Stimulated activated naive CD4-positive, alpha-beta T cell treated with Interleukin-2 at 50 U/mL for 16 hours (primary cell): ENCODE measurements at places on chromosomes 3 and 15.

DNA sequence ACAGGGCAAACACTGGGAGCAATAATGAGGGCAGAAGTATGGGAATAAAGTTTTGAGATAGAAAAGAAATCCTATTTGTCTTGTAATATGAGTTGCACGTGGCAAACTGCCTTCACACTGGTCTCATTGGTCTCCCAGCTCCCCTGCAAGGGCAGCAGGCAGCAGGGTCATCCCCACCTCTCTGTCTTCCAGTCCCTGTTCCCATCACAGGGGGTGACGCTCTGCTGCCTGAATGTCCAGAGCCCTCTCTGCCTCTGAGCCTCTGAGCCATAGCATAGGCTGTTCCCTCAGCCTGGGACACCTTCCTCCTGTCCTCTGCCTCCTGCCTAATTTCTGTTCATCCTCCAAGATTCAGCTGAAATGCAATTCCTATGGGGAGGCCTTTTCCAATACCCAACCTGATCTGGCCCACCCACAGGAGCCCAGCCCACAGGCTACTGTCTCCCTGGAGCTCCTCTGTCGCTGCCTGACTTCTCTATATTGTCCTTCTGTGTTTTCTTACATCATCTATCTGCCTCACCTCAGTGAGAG, 12.1 kb upstream of the SKOR1 start:
- DNase-seq, result no peak

DNA sequence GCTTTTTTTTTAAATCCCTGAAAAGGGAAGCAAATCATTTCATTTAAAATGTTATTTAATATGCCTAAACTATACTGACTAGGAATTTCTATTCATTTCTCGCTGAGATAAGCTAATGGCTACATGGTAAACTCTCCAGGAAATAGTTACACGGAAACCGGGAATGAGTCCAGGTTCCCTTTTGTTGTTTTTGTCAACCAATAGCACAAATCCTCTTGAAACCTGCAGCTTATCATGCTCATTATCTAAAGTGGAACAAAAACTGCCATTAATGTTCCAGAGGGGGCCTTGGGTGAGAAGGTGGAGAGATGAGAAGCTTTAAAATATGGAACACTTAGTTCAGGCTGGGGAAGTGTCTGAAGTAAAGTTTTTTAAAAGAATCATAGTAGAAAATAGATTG, 113.5 kb upstream of the ALCAM start:
- DNase-seq, result no peak

GRCh38 chr3:99218468-99218867, 317.0 kb upstream of the DCBLD2 start:
- no peak for DNase-seq

DNA sequence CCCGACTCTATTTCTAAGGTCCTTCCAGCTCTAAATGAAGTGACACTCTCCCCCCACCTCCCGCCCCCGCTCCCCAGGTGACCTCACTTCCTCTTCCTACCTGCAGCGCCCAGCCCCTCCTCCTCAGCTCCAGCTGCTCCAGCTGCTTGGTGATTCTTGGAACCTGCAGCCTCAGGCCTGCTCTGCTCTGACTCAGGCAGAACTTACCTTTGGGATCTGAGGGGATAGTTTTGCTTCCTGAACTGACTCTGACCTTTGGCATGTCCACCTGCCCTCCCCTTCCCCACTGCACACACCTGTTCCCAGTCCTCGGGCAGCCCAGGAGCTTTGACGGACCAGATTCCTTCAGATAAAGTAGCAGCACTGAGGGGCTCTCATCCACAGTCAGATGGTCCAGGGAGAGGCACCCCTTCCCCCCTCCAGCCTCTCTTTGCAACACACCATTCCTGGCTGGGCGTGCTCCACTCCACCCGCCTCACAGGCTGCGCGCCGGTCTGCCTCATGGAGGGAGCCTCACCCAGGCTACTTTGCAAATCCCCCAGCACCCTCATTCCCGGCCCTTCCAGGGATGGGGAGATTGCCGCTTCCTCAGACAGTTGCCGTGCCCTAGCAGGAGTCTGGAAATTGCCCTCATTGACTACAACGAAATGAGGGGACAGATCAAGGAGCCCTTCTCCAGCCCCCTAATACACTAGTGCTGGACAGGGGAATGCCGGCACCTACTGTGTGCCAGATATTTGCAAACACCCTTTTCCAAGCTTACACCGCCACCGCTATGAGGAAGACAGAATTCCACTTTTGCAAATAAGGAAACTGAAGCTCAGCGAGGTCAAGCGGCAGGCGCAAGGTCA, 692 bp upstream of the C15orf39 start:
- DNase-seq, result peak; percentile 30

DNA sequence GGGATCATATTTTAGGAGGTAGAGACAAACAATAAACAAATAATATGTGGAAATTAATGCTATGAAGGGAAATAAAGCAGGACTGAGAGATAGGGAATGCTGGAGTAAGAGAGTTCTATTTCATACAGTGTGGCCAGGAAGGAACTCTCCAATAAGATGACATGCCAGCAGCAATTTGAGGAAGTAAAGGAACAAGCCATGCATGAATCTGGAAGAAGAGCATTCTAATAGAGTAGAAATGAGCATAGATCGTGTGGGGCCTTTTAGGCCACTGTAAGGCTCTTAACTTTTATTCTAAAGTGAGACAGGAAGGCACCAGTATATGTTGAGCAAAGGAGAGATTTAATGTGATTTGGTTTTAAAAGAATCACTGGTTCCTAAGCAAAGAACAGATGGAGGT, 126.3 kb downstream of the DMXL2 start:
- no peak for DNase-seq

DNA sequence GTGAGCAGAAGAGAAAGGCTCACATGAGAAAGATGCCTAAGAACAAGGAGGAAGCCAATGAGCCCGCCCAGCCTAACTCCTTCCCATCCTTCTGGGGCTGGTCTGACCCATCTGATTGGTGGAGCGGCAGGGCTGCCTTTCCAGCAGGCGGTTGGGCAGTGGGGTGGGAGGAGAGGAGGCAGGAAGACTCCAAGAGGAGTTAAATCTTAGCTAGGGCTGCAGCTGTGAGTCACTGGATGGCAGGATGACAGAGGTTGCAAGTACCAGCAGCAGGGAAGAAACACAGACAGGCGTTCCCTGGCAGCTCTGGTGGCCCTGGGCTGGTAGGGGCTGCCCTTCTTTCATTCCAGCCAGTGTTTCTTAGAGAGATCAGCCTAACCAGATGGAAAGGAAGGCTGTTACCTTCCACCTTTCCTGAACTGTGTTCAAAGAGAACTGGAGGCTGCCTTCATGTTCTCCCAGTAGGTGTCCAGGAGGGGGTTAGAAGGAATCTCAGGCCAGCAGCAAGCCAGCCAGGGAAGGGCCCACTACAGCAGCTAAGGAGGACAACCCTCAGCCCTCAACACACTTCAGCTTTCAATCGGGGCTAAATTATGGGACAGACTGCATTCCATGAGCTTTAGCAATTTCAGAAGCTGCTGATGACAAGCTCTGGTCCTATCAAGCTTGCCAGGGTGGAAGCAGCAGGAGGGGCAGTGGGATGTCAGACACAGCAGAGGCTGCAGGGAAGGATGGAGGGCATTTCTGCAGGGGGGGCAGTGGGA, 50.3 kb downstream of the CHSY1 start:
- no peak for DNase-seq

DNA sequence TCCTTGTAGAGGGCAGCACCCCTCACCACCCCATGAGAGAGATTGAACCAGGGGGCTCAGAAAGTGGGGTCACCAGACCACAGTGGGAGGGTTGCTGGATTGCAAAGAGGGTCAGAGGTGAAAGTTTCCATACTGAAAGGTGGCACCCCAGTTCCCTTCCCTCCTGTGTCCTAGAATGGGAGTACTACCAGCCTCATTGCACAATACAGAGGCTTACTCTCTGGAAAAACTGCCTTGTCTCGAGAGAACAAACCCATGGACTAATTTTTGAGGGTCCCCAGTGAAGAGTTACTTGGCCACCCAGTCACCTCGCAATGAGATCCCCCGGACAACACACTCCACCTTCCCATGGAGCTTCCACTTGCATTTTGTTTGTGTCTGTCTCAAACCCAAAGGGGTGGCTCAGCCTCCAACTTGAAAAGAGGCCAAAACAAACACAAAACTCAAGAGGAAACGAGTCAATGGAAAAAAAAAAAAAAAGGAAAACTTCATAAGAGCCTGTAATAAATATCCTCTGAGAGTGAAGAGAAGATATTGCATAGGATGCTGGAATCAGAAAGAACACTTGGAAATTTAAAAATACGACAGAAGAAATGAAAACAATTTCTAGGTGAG, 18.6 kb downstream of the MESP2 start:
- DNase-seq, result no peak

DNA sequence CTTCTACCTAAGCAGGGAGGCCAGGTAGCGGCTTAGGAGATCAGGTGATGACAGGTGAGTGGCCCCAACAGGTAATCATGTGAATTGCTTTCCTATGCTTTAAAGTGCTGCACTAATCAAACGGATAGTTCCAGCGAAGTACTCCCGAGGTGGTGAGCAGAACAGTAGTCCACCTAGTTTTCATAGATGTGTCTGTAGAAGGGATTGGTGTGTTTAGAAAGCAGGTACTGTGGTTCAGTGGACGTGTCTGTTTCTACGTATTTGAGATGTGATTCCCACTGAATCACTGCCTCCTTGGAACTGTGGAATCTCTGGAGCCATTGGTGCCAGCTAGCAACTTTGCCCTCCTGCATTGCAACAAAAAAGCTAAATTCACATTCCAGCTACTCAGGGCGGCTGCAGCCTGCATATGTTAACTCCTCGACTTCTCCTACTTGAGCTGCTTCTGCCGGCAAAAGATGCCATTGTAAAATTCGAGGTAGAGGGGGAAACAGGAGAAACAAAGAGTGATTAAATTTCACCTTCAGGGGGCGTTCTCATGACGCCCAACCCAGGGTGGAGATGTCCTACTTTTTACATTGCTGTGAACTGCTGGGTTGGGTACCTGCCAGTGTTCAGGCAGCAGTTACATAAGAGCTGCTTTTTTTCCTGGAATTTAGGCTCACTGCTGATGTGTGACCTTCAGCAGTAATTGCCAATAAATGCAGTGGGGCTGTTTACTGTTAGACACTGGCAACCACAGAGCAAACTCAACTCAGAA, 227.3 kb downstream of the ITPR1 start:
- DNase-seq, result no peak
